NCI-H446 treated with DMSO at 0.1 percent for 48 hours (cell line): ENCODE measurements at places on chromosomes 5 and 9.

- DNase-seq = no peak
These were observed 6.2 kb downstream of the REEP5 start for GRCh38 chr5:112915831-112916230.

DNA sequence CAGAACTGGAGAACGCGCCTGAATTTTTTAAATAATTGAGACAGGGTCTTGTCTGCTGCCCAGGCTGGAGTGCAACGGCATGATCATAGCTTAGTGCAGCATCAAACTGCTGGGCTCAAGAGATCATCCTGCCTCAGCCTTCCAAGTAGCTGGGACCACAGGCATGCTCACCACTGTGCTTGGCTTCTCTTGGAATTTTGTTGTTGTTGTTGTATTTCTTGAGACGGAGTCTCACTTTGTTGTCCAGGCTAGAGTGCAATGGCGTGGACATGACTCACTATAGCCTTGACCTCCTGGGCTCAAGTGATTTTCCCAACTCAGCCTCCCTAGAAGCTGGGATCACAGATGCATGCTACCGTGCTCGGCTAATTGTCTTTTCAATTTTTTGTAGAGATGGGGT, 58.4 kb upstream of the DAB2IP start:
- no peak for DNase-seq

DNA sequence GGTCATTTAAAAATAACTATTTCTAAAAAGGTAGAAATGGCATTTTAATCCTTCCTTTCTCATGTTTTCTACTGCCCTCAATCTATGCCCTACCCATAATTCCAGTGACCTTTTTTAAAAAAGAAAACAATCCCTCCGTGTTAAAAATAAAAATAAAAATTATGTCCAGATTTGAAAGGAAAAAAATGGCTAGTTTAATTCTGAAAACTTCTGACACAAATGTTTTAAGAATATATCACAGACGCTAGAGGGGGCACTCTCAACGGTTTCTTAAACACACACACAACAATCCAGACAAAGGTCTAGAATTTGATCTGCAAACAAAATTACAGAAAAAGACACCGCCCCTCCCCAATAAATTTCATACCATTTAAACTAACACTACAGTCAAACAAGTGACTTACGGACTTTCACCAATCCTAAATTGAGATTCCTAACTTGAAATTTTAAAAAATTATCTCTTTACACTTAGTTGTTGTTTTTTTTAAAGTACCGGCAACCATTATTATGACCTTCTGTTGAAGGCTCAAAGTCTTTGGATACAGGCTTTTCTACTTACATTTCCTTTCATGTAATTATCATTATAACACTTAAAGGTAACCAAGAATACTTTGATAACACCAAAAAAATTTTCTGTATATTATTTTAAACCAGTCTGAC, 38.2 kb downstream of the CLINT1 start:
- DNase-seq = peak; percentile 11

DNA sequence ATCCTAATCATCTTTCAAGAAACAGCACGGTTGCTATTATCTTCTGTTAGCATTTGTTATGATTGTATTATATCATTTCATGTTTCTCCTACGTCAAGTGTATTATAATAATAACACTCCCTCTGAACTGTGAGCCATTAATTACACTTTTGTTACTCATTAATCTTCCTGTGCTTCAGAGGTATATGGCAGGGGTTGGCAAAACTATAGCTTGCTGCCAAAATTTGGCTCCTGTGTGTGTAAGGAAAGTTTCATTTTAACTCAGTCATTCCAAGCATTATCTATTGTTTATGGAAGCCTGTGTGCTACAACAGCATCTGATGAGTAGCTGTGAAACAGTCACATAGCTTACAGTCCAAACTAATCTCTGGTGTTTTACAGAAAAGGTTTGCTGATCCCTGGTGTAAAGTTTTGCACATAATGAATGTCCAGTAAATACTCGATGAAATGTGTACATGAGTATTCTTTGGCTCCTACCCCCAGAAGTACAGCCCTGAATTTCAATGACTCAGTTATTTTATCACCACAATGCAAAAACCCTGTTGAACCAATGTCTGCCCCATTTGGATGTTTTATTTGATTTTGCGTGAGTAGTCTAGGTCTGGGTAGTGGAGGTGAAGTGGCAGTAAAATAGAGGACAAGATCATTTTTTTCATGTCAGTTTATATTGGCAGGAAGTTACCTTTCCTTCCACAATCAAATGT, 648.2 kb downstream of the MAT2B start:
- no peak for DNase-seq

DNA sequence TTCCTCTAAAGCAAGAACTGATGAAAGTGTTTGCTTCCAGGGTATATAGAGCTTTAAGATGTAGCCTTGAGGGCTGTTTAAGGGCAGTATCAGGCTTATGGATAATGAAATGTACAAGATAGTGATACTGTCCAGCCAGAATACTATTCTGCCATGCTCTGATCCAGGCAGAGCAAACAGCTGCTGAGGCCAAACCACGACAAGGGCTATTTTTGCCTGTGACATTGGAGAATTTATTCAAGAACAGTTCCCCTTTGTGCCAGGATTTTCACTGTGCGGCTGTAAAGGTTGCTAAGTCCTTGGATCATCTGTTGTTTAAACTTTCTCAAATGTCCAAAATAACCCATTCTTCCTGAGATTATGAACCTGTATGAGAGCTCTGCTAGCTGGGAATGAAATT, 70.4 kb downstream of the OTP start:
- no peak for DNase-seq

- no peak for DNase-seq
These were observed 2176.8 kb upstream of the C9orf72 start for GRCh38 chr9:29750062-29750461.

- no peak for DNase-seq
These were observed 289.3 kb downstream of the FANCC start for GRCh38 chr9:95027914-95028852.

DNA sequence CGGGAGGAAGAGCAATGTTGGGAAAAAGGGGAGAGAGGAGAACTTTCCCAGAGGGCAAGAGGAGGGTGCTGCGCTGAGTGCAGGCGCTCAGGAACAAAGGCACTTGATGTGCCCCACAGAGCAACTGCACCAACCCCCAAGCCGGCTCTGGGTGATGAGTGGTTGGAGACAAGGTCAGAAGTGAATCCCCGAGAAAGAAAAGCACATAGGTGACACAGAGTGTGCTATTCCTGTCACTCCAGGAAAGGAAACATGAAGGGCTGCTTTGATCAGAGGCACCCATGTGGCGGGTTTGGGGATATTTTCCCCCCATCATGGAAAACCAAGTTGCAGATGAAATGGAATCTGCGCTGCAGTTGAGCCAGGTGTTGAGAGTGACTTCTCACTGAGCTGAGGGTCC, 20.7 kb upstream of the SLC25A48 start:
- DNase-seq = no peak

DNA sequence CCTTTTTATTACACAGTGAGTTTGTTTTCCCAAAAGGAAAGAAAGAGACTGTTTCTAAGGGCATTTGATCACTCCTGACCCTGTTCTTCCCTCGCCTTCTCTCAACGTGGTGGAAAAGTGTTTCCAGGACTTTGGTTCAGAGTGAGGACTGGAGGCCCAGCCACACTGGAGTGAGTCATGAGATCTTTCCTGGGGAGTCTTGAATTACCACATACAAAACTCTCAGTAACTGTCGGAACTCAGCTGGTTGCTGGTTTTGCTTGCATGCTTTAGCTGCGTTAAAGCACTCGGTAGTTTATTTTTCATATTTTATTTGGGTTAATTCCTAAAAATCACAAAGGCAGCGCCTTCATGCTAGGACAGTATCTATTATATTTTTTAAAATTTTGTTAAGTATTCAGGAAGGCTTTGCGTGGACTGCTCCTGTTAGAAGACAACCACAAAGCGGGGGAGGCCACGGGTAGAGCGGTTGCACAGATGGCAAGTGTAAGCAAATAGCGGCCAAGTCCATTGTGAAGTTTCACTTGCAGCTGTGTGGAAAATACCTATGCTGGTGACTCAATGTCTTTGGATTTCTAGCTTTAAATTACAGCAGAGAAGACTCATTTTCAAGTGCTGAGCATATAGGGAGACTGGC, 77.7 kb downstream of the ARSB start:
- no peak for DNase-seq

- DNase-seq = no peak
These were observed 11.7 kb downstream of the FIBCD1 start for GRCh38 chr9:130927338-130927737.

- DNase-seq = no peak
These were observed 26.8 kb downstream of the IRF1 start for GRCh38 chr5:132463811-132464155.

- no peak for DNase-seq
These were observed 6.3 kb downstream of the SLC35D2 start for GRCh38 chr9:96376891-96377874.

DNA sequence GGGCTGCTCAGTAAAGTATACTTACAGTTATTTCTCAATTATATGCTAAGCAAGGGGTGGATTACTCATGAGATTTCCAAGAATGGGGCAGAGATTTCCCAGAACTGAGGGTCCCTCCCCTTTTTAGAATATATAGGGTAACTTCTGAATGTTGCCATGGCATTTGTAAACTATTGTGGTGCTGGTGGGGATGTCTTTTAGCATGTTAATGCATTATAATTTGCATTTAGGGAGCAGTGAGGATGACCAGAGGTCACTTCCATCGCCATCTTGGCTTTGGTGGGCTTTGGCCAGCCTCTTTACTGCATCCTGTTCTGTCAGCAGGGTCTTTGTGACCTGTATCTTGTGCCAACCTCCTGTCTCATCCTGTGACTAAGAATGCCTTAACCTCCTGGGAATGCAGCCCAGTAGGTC, 35.5 kb downstream of the TTC1 start:
- DNase-seq = no peak

GRCh38 chr5:5772202-5772601, 349.7 kb downstream of the ICE1 start:
- no peak for DNase-seq

- DNase-seq = no peak
These were observed 182.1 kb downstream of the SNCAIP start for GRCh38 chr5:122494109-122494508.

- DNase-seq = no peak
These were observed 173.6 kb downstream of the TENT4A start for GRCh38 chr5:6886866-6887265.

DNA sequence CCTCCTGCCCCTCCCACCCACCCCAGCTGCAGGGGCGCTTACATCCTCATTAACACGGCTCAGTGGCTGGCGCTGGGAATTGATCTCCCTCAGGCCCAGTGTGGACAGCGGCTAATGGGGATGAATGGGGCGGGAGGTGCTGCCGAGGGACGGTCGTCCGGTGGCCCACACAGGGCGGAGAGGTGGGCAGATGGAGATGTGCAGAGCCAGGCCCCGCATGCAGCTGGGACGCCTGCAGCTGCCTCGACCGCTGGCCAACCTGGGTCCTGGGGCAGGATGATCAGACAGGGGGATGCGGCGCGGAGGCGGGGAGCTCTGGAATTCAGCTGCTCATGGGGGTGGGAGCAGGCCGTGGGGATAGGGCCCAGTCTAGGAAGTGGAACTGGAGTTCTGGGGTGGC, 17.6 kb downstream of the TSPAN17 start:
- no peak for DNase-seq

GRCh38 chr5:53087171-53087570, 22.4 kb downstream of the MOCS2 start:
- no peak for DNase-seq

GRCh38 chr5:123305751-123306150, 117.5 kb downstream of the CEP120 start:
- DNase-seq = no peak

GRCh38 chr9:98391867-98392266, 136.4 kb upstream of the TBC1D2 start:
- DNase-seq = no peak
